ENCODE measurements at places on chromosomes 11 and 22.

DNA sequence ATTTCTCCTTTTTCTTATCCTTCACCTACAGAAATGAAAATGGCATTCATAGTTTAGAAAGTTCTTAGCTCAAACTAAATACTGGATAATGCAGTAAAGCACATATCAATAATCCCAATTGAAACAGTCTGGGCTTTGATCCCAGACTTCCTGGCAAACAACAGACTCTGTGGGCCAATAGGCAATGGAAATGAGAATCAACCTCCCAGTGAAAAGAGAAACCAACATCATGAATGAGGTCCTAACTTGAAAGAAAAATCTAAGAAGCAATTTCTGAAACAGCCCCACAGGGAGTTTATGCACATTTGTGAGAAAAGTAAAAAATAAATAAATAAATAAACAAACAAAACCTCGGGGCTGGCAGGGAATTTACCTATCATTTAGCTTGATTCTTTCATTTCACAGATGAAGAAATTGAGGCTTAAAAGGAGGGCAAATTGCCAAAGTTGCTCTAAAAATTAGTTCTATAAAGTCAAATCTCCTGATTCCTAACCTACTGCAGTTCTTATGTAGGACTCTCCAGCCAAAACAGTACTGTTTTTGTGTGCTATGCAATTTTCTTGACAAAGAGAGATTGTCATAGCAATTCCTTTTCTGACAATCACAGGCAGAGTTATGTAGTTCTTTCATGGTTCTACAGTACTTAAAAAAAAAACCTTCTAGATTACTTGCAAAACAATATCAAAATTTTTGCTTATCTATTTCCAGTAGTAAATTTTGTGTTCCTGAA is 265.8 kb downstream of the GRM5 start:
- no peak for DNase-seq

DNA sequence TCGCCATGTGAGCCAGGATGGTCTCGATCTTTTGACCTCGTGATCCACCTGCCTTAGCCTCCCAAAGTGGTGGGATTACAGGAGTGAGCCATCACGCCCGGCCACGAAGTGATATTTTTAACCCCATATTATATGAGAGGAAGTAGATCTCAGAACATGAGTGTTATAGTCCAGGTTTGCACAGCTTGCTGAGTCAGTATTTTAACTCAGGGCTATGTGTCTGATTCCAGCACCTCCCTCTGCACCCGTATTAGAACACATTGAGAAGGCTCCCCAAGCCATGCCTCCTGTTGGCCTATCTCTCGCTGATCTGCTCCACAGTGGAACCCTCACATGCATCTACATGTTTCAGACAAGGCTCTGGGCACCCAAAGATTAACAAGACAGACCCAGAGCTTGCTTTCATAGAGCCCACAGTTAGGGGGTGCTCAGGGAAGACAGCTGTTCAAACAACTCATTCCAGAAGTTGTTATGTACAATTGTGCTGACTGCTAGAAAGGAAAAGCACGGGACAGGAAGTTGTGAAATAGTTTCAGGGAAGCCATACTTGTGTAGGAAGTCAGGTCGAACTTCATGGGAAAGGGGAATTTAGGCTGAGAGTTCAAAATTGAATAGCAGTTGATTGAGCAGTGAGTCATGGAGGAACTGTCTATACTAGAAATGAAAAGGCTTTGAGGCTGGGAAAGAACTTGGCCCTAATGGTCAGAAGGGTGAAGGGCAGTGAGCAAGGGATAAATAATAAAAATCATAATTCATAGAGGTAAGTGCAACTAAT is 49.3 kb upstream of the CLPB start:
- peak; percentile 26 for DNase-seq

- no peak for DNase-seq
Observed at GRCh38 chr11:7170431-7170830, 81.3 kb upstream of the SYT9 start.

- DNase-seq, result peak; percentile 62
Observed at GRCh38 chr11:61797263-61797944, 4.7 kb downstream of the FEN1 start.

DNA sequence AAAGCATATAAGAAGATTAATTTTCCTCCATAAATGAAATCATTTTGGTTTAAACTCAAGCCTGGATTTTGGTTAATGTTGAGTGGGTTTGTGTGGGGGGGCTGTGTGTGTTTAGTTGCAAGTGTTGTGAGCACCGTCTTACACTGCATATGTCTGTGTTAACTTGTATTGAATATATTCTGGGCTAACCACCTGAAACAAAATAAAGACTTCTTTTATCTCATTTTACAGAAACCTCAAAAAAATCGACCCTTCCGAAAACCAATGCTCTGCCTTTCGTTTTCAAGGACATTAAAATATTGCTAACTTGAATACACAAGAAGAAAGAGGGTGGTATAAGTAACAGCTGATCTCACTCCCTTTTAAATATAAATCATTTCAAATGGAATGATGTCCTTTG is 192.2 kb upstream of the BLID start:
- DNase-seq, result no peak

GRCh38 chr22:47292546-47293320 is 530.3 kb downstream of the TBC1D22A start:
- DNase-seq, result no peak

DNA sequence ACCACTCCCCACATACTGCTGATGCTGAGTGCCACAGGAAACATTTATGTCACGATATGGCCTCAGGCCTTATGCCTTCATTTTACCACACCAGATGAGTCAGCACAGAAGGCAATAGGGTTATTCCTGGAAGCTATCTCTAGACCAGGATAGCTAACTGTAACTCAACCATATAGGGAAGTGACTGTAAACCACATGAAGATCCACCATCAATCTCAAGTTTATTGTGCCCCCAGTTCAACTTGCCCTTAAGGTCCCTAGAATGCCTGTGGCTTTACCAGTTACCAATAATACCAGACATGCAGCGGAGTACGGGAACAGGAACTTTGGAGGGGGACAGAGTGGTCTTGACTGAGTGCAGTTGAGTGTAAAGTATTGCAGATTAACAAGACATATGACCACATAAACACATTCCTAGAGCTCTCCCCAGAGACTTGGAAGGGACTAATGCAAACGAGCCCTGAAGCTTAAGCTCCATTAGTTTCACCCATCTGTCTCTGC is 180.9 kb downstream of the KIF18A start:
- DNase-seq, result peak; percentile 85

GRCh38 chr11:119424775-119425174 is 1.8 kb upstream of the THY1 start:
- DNase-seq, result no peak

DNA sequence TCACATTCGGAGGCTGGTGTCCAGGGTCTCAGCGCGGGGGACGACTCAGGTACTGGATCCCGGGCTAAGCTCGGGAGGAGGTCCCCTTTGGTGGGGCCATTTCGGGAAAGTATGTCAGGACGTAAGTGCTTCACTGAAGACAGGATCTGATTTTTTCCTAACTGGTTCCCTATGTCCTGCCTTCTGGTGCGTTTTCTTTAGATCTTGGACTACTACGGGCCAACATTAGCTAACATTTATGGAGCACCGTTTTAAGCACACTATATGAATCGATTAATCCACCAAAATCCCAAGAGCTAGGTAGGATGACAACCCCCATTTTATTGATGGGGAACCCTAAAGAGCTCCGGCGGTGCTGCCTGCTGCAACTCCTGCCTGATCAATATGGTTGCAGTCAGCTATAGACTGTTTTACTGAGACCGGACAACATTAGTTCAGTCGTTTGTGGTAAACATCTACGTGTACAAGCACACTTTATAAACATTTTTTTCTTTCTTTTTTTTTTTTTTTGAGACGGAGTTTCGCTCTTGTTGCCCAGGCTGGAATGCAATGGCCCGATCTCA is 17.0 kb upstream of the WDR74 start:
- DNase-seq, result no peak

DNA sequence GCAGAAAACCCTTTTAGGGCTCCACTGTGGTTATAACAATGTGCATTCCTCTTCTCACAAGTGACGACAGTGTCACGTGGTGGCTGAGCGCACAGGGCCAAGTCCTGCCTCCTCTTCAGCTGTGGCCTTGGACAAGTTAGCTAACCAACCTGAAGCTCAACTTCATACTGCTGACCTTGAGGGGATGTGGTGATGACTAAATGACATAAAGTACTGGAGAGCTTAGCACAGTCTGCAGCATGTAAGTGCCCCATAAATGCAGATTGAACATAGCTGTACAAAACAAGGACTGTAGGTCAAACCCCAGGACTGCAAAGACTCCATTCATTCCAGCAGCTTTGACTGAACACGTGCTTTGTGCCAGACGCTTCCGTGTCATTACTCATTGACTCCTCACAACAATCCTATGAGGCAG is 20.1 kb upstream of the MRGPRX2 start:
- DNase-seq, result peak; percentile 14

GRCh38 chr11:58276151-58276550 is 8.1 kb upstream of the OR10W1 start:
- DNase-seq, result no peak

- peak; percentile 29 for DNase-seq
Observed at GRCh38 chr22:26606611-26607010, 11.2 kb downstream of the CRYBB1 start.

- DNase-seq, result peak; percentile 57
Observed at GRCh38 chr11:11931461-11932055, 76.9 kb downstream of the DKK3 start.

GRCh38 chr11:33802194-33802950 is 28.1 kb upstream of the FBXO3 start:
- DNase-seq, result no peak

DNA sequence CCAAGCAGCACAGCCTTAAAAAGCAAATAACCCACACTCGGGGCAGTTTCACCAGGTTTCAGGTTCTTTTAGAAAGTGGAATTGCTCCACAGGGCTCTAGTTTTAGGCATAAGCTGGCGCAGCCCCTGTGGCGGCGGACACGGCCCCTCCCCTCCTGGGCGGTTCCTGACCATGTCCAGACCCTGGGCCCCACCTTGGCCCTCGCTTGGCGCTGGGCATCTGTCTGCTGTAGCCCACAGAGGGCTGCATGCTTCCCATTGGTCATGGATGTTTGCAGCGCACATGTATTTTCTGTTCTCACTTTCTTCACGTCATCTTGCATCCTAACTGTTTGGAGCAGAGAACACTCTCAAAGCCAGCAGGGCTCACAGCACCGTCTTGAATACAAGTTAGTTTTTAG is 244.3 kb downstream of the BRD1 start:
- no peak for DNase-seq

- no peak for DNase-seq
Observed at GRCh38 chr22:27507111-27507611, 294.4 kb downstream of the MN1 start.

DNA sequence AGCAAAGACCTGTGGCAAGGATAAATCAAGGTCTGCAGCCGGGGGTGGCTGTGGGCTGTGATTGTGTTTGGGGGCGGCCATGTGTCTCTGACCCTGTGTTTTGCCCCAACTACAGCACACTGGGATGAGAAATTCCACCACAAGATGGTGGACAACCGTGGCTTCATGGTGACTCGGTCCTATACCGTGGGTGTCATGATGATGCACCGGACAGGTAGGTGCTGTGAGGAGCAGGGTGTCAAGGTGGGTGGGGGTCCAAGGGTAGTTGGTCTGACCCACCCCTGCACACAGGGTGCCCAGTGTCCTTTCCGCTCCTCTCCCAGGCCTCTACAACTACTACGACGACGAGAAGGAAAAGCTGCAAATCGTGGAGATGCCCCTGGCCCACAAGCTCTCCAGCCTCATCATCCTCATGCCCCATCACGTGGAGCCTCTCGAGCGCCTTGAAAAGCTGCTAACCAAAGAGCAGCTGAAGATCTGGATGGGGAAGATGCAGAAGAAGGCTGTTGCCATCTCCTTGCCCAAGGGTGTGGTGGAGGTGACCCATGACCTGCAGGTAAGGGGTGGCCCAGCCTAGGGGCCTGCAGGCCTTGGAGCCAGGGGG is 6.7 kb downstream of the SERPINH1 start:
- DNase-seq, result no peak

DNA sequence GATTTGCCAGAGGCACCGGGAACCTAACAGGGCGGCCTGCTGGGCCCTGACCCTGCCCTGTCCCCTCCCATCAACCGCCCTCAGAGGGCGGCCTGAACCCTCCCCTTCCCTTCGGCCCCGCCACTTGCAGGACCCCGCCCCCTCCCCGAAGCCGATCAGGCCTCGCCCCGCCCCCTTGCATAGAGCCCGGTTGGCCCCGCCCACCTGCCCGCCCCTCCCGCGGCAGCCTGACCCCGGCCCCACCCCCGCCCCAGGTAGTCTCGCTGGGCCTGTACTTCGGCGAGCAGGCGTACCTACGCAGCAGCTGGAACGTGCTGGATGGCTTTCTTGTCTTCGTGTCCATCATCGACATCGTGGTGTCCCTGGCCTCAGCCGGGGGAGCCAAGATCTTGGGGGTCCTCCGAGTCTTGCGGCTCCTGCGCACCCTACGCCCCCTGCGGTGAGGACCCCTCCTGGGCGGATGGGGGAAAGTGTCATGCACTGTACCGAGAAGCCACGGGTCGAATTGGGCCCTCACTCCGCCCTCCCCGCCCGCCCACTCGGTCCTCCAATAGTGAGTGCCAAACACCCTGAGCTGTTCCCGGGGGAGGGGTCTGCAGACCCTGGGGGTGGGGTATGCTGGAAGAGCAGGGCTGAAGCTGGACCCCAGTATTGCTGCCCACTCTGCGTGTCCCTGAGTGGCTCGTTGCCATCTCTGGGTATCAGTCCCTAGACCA is 94.1 kb downstream of the CACNA1I start:
- no peak for DNase-seq

DNA sequence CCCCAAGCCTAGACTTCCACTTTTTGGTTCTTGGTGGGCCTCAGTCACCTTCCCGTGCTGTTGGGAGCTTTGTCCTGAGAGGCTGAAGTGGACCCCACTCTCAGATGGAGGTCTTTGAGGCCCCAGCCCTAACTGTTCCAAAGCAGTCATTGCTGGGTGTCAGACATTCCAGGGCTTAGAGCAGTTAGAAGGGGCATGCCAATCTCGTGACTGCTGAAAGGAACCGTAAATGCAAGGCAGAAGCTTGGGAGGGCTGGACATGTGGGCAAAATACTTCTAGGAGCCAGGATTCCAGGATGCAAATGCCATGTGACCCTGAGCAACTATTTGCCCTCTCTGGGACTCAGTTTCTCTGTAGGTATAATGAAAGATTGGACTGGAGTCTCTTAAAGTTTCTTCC is 118.8 kb upstream of the CRYBB3 start:
- DNase-seq, result no peak

DNA sequence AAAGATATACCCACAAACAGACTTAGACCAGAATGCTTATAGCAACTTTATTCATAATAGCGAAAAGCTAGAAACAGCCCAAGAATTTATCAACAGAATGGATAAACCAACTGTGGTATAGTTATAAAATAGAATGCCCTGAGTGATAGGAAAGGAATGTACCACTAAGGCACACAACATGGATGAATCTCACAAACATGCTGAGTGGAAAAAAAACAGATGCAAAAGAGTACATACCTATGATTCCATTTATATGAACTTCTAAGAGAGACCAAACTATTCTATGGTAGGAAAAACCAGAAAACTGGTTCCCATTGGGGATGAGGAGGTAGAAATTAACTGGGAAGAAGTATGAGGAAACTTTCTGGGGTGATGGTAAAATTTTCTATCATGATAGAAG is 40.4 kb upstream of the GRIK4 start:
- no peak for DNase-seq
